ENCODE measurements at places on chromosomes 1 and 21.

DNA sequence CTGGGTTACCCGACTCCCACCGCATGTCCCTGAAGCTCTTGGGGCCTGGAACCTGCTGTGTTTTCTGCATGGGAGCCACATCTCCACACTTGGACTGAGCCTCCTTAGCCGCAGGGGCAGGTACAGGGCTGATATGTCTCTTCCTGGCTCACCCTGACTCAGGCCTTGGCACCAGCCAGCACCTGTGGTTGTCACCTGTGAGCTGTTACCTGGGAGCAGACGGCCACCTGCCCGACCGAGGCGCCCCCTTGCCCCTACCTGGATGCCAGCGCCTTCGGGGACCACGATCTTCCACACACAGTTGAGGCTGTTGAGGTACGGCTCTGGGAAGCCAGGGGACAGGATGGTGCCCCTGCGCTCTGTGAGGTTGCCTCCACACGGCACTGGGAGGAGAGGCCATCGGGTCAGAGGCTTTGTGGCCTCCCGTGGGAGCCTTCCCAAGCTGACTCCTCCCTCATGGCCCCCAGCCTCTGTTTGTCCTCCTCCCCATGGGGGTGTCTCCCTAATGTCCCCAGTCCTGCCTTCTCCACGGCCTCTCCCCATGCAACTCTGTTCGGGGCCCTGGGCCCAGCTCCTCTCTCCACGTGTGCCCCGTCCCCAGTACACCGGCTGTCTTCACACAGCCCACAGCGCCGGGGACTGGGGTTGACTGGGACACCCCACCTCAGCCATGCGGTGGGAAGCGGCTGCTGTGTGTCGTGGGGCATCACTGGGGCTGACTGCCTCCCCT is 152.0 kb downstream of the ZSCAN20 start:
- no peak for DNase-seq

GRCh38 chr1:7613851-7614205 is 157.3 kb upstream of the VAMP3 start:
- no peak for DNase-seq

DNA sequence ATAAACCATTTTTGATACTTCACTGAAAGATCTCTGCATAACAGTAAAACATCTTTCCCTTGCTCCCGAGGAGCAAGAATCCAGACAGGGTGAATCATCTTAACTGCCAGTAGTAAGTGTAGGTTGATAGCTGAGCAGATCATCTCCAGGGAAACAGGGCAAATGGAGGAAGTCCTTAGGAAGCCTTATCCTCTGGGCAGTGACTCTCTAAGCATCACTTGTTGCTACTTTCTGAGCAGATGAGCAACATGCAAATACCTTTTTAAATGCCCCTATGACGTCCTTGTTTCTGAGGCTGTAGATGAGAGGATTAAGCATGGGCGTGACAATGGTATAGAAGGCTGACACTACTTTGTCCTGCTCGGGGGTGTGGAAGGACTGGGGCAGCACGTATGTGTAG is 8.9 kb downstream of the OR2T11 start:
- DNase-seq = no peak

DNA sequence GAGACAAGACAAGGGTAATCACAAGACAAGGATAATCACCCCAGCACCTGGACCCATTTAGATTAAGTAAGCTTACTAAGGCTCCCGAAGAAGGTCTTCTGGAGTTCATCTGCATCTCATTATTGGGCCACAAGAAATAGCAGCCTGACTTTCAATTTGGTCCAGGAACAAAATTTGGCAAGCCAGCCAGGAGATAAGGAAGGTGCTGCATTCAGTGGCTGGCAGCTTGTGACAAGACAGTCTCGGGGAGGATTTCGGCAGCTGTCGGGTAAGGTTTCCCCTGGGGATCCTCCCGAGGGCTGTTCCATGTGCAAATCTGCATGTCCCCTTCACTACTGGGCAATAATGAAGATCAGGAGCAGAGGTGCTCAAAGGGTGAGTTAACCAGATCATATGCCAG is 195.2 kb downstream of the FCRL5 start:
- no peak for DNase-seq

DNA sequence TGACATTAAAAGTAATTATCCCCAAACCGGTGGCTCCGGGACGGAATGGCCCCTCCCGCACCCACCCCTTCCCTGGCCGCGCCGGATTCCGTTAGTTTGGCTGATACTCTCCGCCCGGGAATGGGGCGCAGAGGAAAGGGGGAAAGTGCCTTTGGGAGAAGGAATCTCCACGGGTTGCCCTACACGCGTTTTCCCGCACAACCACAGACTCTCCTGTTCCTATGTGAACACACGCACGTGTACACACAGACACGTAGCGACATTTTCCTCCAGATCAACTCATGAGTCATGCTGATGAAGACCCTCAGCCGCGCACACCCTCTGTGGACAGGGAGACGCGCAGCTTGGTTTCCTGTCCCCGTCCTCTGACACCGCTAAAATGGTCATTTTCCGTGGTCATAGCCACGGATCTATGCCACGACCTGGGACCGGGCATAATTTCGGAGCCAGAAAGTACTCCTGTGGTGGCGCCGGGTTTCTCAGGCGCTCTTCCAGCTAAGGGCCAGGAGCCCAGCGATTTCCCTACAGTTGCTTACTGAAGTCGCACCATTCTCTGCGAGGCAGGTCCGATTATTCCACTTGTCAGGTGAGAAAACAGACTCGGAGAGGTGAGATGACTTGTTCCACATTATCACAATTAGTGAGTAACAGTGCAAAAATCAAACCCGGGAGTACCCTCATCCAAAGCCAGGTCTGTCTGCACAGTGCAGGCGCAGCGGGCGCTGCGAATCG is 4.0 kb upstream of the DMRTA2 start:
- DNase-seq = no peak

- no peak for DNase-seq
Observed at GRCh38 chr1:89607586-89608318, 25.2 kb upstream of the LRRC8C start.

DNA sequence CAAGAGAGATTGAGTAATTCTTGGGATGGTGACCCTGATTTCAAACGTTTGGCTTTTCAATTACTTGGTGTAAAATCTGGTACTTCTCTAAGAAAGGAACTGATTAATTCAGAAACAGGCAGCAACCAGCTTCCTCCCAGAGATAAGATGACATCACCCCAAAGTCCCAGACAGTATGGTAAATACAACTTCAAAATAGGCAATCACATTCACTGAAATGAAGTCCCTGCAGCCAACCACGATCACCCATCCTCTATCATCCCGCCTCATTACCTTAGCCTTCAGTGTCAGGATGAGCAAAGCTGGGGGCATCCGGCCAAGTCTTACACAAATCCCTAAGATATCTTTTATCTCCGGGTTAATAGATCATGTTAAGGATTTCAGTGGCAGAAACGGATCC is 26.4 kb upstream of the RUNX1 start:
- DNase-seq = no peak

DNA sequence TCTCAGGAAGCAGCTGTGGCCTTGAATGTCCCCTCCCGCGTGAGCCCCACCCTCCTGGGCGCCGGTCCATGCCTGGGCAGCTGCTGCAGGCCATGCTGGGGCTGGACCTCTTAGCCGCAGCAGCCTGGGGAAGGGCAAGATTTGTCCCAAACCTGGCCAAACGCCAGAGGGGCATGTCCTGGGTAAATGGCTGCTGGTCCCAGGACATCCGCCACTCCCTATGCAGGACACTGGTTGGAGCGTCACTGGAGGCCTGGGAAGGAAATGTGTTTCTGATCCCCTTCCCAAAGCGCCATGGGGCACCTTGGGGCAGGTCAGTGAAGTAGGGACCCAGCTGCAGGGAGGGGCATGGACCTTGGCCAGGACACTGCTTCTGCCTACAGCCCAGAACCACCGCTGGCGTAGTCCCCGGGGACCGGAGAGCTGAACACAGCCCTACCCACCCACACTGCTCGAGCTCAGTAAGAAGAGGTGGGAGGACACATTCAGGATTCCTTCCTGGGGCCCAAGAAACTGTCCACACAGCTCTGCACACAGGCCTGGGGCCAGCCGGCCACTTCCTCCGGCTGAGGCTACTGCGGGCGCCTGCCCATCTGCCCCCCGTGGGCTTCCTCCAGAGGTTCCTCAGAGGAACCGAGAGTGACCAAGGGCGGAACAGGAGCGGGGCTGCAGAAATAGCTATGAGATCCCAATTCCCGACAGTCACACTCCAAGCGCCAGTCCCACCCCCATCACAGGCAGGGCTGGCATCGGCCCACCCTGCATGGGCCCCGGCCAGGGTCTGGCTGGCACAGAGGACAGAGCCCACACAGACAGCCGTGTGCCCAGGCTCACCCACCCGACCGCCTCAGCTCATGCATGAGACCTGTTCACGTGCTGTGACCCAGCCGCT is 10.8 kb upstream of the PLEKHG5 start:
- DNase-seq = no peak
